ENCODE measurements at places on chromosomes 16 and 17.
A peak's percentile ranks its signal among the peaks of the same experiment; 100 is the strongest.

GRCh38 chr17:33460781-33461450, 167.8 kb upstream of the ASIC2 start:
- DNase-seq: no peak

DNA sequence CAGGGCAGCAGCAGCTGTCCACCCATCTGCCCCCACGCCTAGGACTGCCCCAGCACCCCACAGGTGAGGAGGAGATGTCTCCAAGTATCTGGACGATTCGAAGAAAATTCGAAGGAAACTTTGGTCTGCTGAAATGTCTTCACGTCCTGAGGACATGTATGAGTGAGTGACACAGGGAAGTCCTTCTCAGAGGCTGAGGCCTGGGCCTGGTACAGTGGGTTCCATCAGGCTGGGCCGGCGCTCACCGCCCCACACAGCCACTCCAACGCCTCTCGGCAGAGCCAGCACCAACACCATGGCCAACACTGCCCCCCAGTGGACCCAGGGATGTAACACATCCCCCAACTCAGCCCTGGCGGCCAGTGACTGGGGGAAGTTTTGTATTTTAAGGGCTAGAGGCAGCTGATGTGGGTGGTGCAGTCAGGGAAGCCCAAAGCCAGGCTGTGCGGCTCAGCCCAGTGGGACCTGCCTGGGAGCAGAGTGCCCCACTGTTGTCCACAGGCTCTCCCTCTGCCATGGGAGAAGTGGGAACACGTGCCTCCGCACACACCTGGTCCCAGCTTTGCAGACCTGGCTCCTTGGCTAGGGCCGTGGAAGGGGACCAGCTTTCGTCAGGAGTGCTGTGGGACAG, 55.8 kb upstream of the FASN start:
- DNase-seq: peak; percentile 56

GRCh38 chr16:66274335-66275110, 92.0 kb upstream of the CDH5 start:
- peak; percentile 61 for DNase-seq

DNA sequence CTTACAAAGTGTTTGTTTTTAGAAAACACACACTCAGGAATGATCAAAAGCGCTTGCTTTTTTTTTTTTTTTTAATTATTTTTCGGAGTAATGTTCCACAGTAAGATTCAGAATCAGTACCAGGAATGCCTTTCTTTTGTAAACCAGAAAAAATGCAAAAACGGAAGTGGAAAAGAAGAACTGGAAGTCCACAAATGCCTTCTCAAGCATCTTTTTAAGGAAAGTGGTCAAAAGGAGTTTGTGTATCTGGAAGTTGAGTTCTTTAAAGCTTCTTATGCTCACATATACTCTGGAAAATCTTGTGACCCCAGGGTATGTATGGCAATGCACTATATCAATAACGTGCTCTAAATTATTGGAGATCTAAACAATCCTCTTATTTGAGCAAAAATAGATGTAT, 126.0 kb downstream of the ABCA8 start:
- DNase-seq: no peak

DNA sequence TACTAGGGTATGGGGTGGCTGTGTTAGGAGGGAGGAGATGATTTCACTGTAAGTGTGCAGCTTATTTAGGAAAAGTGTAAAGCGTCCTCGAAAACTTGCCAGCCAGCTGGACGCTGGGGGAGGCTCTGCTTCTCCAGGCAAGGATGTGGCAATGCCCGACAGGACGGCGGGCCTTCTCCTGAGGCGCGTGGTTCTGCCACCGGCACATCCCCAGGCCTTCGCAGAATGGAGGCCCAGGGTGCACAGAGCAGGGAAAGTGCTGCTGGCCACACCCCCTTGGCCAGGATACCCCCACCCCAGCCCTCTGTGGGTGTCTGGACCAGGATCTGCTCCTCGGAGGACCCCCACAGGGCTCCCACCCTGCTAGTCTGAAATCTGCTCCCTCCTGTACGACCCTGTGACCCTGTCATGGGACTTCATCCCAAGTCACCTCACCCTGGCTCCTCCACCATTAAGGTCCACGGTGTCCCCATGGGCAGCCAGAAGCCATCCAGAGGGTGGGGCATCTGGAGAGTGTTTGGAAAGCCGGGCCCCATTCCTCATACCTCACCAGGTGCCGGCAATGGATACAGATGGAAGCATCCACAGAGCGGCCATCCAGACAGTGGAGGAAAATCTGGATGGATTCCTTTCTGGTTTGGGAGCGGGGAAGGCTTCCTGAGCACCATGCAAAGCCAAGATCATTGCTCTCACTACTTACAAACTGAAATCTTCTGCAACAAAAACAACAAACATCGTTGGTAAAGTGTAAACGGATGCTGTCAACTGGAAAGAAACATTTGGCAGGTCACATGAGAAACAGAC, 9.2 kb upstream of the SRRM2 start:
- DNase-seq: no peak

DNA sequence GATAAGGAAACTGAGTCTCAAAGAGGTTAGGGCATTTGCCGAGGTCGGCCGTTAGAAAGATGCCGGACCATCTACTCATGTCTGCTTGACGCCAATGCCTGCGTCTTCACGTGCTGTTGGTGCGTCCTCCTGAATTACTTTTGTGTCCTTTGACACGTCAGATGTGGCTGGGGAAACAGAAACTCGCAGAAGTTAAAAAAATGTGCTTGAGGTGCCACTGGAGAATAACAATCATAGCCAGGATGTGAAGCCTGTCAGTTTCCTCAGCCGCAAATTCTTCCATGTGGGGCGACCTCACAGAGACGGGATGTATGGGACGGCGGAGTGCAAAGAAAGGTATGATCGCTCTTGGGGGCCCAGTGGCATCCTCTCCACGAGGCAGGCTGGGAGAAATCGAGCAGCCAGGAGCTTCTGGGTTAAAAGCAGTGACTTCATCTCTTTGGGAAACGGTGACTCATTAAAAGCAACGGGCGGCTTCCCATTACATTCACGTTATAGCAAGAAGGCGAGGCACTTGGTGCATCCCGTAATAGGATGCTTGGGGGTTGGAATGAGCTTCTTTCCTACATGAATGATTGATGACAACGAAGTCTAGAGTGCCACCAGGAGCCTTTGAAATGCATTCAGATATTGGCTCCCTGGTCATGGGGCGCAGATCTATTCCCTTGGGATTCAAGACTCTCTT, 67.8 kb downstream of the BMERB1 start:
- peak; percentile 66 for DNase-seq

All from fibroblast of gingiva (primary cell).